ENCODE measurements at places on chromosomes 3 and 15.

GRCh38 chr3:175664911-175665310, 805.8 kb downstream of the NAALADL2 start:
- no peak for DNase-seq

- no peak for DNase-seq
Measured at GRCh38 chr3:37806505-37807200, 55.0 kb upstream of the CTDSPL start.

- no peak for DNase-seq
Measured at GRCh38 chr3:126959136-126959920, 23.6 kb upstream of the PLXNA1 start.

DNA sequence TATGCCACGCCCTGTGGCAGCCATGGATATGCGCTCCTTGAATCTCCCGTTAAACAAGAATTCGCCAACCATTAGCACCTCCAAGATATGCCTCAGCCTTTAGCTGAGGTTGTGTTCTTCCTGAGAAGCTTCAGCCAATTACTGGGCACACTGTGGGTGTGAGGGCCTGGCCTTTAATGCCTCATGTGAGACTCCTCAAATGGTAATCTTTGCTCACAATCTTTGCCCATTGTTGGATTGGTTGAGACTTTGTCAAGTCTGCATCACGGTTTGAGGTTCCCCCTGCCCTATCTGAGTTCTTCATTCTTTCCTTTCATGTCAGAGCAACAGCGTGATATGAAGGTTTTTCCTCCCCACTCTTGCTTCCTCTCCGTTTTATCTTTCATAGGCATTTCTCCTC, 108.1 kb upstream of the CCDC54 start:
- no peak for DNase-seq

DNA sequence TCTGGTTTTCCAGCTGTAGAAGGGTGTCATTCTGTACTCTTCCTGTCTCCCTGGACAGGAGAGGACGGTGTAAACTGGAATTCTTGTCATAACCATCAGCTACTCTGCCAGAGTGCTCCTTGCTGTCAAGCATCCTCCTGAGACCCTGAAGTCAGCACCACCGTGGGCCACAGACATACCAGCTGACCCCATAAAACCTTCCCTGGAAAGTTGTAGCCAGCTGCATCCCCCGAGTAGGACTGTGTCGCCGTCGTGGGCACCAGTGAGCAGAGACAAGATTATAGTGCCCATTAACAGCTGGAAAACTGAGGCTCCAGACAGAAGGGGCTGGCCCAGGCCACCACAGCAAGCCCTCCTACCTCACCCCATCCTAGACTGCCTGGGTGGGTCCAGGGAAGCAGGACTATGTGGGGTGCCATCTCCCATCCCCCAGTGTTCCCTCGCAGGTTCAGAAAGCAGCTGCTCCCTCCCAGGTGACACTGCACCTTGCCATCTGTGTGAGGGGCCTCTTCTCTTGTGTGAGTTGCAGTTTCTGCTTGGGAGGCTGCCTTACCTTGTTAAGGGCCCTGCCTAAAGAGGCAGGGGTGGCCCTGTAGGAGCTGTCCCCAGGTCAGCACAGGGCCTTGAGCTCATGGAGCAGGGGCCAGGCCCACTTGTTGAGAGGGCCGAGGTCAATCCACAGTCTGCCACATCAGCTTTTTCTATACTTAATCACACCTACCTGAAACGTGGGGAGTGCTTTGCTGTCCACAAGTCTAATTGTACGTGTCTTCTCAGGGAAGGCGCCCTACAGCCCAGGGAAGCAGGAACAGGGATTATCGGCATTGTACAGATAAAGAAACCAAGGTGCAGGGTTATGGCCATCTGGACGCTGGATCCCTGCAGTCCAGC, 191.9 kb upstream of the LINGO1 start:
- no peak for DNase-seq

- DNase-seq: no peak
Measured at GRCh38 chr3:175430983-175431773, 572.0 kb downstream of the NAALADL2 start.
